ENCODE measurements at places on chromosomes 12 and 14. TPM values are rescaled to one million over a fixed set of nuclear protein-coding genes. Genes with fewer than 3 reads are reported as not detected.
A peak's percentile ranks its signal among the peaks of the same experiment; 100 is the strongest.

DNA sequence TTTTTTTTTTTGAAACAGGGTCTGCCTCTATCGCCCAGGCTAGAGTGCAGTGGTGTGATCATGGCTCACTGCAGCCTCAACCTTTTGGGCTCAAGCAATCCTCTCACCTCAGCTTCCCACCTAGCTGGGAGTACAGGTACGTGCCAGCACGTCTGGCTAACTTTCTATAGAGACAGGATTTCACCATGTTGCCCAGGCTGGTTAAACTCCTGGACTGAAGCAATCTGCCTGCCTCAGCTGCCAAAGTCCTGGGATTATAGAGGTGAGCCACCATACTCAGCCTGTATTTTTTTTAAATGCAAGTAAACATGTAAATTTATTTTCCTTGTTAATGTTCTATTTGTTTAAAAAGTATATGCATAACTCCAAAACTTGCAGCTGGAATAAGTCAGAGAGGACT is 80.4 kb downstream of the EEA1 start:
- DNase-seq = no peak

DNA sequence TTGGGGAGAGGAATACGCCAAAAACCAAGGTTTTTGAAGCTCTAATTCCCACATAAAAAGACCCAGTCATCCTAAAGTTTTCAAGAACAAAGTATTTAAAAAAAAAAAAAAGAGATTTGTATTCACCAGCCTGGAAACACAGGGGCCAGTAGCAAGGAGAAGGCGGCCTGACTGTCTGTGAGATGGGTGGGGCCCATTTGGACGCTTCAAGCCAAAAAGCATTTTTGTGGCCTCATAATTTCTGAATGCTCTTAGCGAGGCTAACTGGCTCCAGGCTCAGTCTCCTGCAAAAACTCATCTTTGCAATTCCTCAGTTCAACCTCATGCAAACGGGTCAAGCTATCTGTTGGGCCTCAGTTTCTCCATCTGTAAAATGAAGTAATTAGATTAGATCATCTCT is 514.1 kb downstream of the MED13L start:
- no peak for DNase-seq

GRCh38 chr12:29726741-29727348 is 56.9 kb downstream of the TMTC1 start:
- DNase-seq = no peak

DNA sequence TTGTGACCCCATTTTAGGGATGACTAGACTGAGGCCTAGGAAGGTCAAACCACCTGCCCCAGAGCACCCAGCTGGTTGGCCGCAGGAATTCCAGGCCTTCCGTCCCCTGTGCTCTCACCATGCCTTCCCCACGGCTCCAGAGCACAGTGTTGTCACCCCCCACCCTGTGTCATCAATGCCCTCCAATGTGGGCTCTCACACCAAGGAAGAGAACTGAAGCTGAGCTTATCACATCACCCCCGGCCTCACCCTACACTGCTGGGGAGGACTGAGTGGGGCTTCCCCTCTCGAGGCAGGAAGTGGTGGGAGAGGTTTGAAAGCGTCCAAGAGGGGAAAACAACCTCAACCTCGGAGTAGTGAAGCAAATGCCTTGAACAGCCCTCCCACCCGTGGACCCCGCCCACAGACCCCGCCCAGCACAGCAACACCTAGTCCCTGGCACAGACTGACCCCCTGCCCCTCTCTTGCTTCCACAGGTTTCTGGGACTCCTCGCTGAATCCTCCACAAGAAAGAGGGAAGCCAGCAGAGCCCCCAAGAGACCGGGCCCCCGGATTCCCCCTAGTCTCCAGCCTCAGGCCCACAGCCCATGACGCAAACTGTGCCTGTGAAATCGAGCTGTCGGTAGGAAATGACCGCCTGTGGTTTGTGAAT is 97.2 kb downstream of the LGMN start:
- peak; percentile 86 for DNase-seq

GRCh38 chr12:66832997-66833396 is 154.1 kb upstream of the GRIP1 start:
- no peak for DNase-seq

GRCh38 chr12:44930972-44931600 is 55.0 kb upstream of the NELL2 start:
- no peak for DNase-seq

The KRT81 gene
- not detected for total RNA-seq

The C12orf60 gene
- total RNA-seq = 1.1 TPM

The CRACR2A gene
- total RNA-seq = 5.0 TPM

GRCh38 chr12:89260841-89261637 is 91.3 kb downstream of the DUSP6 start:
- DNase-seq = no peak

DNA sequence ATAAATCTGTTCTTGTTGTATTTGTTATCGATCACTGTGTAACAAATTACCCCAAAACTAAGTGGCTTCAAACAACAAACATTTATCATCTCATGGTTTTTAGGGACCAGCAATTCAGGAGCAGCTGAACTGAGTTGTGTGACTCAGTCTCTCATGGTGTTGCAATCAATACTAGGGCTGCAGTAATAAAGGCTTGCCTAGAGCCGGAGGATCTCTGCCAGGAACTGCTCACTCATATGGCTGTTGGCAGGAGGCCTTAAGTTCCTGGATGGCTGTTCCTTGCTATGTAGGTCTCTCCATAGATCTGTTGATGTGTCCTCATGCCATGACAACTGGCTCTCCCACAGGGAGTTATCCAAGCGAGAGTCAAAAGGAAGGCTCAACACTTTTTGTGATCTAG is 3.8 kb upstream of the PSMC6 start:
- DNase-seq = peak; percentile 57

GRCh38 chr12:76142305-76142704 is 57.8 kb upstream of the NAP1L1 start:
- no peak for DNase-seq

DNA sequence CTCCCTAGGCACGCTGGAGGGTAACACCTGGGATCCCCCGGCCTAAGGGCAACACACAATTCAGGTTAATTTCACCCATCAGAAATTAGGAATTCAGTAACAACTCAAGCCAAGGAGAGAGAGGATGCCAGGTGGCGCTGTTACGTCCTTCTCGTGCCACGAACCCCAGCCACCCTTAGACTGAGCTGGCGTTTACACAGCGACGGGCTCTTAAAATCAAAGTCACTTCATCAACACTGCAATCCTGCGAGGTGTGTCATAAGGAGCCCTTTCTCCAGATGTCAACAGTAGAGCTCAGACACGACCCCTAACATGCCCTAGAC is 110.6 kb upstream of the TMEM132D start:
- no peak for DNase-seq

- DNase-seq = no peak
Observed at GRCh38 chr12:100801320-100801719, 6.7 kb downstream of the ANO4 start.

- DNase-seq = no peak
Observed at GRCh38 chr14:36988989-36989388, 183.4 kb downstream of the SLC25A21 start.

- DNase-seq = no peak
Observed at GRCh38 chr12:105798256-105798845, 340.4 kb downstream of the NUAK1 start.

The ZDHHC22 gene
- total RNA-seq = not detected

The ACOT4 gene
- total RNA-seq = 0.39 TPM

- DNase-seq = no peak
Observed at GRCh38 chr12:10614056-10614370, 604 bp upstream of the MAGOHB start.

The CCDC177 gene
- not detected for total RNA-seq

DNA sequence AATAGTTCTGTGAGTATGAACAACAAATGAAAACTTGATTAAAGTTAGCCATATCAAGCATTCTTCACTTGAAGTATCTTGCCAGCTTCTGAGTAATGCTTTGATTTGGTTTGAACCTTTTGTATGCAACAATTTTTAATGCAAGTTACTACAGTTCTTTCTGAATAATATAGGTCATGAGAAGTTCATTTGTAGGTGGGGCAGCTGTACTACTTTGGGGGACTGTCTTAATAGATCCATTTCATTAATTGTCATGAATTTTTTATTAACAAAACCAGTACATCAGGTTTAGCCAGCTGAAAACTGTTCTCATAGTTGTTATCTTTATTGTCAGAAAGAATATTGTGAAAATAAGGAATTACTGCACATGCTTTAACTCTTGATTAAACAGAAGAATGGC is 142.7 kb downstream of the FOXA1 start:
- DNase-seq = no peak

DNA sequence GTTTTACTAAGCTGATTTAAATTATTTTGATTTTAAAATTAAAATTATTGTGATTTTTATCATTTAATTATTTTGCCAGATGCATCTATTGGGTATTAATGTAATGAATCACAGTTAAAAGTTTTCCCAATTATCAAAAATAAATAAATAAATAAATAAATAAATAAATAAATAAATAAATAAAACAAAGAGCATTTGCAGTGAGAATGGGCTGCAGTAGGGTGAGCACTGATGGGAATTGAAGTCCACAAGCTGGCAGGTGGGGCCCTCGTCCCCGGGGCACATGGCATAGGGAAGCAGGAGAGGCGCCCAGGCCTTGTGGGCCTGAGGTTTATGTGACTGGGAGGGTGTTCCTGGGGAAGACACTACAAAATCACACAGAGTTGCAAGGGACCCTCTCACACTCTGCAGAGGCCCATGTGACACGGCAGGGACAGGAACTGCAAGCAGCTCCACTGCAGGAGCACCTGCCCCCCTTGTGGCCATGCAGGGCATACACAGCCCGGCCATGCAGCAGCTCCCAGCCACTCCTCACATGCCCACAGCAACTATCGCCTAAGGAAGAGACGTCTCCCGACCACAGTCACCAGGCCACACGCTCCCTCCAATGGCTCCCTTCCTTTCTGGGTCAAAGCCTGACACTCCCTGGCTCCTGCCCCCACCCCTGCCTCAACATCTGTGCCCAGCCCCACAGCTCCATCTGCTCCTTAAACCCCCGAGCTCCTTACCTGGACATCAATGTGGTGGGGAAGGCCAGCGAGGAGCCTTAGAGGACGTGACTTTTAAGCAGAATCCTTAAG is 256.3 kb upstream of the SFSWAP start:
- DNase-seq = no peak

DNA sequence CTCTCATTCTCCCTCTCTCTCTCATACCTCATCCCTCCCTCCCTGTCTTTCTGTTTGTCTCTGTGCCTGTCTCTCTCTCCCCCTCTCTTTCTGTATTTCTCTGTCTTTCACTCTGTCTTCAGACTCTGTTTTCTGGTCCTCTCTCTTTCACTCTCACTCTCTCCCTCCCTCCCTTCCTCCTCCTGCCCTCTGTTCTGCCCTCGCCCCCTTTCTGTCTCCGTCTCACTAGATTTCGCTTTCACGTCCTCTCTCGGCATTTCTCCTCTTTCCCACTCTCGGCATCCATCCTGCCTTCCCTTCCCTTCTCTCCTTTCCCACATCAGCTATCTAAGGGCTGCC is 183.0 kb downstream of the PHETA1 start:
- no peak for DNase-seq

- DNase-seq = peak; percentile 90
Observed at GRCh38 chr14:60249321-60250256, 568 bp downstream of the PPM1A start.

DNA sequence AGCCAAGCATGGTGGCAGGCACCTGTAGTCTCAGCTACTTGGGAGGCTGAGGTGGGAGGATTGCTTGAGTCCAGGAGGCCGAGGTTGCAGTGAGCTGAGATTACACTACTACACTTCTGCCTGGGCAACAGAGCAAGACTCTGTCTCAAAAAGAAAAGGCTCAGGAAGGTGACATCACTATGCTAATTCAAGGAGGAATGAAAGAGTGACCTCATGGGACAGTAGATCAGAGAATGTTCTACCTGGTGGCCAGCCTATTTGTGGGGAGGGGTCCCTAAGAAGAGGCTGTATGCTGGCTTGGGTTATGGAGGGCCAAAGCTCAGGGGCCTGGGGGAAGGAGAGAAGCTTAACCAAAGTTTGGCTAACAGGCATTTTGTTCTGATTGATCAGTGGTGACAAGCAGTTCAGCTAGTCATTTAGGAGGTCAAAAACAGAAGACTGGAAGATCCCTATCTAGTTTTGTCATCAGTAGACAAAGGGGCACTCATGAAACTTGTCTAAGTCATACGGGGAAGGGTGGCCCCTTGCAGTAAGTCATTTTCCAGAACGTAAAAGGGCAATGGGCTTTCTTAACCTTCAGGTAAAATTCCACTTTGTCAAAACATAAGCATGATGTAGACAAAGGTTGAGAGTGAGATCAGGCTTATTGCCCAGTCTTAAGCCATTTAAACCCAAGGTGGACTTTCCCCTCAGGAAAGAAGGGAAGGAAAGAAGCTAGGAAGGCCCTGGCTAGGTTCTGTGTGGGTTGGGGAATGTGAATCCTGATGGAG is 60.8 kb upstream of the EEA1 start:
- no peak for DNase-seq

DNA sequence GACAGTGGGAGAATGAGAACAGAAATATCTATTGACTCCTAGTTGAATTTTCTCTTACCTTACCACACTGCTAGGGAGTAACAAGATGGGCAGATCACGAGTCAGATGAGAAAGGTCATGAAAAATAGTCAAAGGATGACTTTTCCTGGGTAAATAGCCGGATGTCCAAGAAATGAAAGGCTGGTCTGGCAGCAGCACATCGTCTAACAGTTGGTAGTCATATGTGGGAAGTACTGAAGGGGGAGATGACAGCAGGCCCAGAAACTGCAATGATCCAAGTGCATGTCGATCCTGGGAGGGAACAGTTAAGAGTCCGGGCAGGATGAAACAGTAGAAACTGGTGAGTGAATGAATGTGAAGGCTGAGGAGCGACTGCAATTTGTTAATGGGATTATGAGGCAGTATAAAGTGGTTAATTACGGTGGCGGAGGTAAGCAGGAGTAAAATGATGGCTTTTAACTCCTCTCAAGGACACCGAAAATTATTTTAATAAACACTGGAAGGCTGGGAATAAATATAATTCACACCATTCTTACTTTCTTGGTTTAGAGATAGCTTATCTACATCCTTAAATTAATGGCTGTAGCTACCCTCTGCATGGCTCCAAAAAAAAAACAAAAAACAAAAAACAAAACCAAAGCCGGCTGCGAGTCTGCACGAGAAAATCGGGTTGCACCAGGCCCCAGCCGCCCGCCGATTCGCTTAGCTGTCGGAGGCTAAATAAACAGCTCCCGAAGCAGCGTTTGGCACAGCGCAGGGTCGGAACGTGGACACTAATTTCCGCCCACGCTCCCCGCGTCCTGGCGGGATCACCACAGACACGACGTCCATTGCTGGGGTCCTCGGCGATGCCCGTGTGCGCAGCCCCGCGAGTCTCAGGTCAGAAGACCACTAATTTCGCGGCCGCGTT is 1.0 kb upstream of the ERC1 start:
- DNase-seq = peak; percentile 91
